Immature natural killer cell (primary cell): ENCODE measurements at places on chromosomes 3 and 15.

DNA sequence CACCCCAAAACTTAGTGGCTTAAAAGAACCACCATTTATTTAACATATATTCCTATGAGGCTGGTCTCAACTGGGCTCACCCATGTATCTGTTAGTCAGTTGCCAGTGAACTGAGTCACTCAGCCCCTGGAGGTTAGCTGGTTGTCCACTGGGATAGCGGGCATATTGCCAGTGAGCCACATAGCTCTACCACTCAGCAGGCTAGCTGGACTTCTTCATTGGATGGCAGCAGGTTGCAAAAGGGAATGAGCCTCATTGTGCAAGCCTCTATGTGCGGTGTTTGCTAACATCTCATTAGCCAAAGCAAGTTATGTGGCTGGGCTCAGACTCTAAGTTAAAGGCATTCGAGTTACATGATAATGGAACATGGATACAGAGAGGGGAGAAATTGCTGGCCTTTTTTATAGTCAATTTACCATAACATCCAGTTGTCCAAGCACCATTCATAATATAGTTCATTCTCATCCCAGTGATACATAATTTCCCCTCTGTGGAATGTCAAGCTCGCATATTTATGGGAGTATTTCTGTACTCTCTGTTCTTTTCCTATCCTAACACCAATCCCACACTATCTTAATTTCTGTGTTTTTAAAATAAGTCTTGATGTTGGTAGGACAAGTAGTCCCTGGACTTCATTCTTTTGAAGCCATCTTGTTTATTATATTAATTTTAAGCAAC, 8.7 kb downstream of the BTD start:
- no peaks in the 10 kb centered on the region for H3K27me3 ChIP-seq
- H3K27ac ChIP-seq = no peak overlapping the region
- no peak for DNase-seq
- peaks cover 7% of the 10 kb centered on the region for H3K36me3 ChIP-seq

DNA sequence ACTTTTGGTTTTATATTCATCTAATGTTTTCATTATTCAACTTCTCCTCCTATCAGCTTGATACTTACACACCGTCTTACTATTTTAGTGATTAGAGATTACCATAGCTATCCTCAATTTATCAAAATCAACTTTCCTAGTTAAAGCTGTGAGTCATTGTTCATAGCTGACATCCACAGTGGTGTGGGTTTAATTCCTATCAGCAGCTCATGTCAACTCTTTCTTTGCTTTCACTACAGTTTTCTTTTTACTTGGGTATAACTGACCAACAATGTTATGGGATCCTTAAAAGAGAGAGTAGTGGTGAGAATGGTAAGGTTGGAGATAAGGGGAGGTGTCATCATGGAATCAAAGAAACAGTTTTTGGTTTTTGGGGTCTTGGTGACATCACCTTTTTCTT, 112.7 kb downstream of the NFKBIZ start:
- no peak for DNase-seq
- no peaks in the 10 kb centered on the region for H3K36me3 ChIP-seq
- H3K4me1 ChIP-seq = no peaks in the 10 kb centered on the region
- peaks cover 2% of the 10 kb centered on the region for H3K27me3 ChIP-seq
- no peak overlapping the region for H3K27ac ChIP-seq

- H3K4me1 ChIP-seq = no peaks in the 10 kb centered on the region
- H3K27me3 ChIP-seq = no peaks in the 10 kb centered on the region
- DNase-seq = no peak
- H3K27ac ChIP-seq = no peak overlapping the region
Measured at GRCh38 chr3:77816366-77816765, 776.5 kb downstream of the ROBO2 start.

- H3K27ac ChIP-seq = no peak overlapping the region
- no peak for DNase-seq
- H3K27me3 ChIP-seq = no peaks in the 10 kb centered on the region
- no peaks in the 10 kb centered on the region for H3K36me3 ChIP-seq
Measured at GRCh38 chr3:65201926-65202325, 514.1 kb upstream of the ADAMTS9 start.

DNA sequence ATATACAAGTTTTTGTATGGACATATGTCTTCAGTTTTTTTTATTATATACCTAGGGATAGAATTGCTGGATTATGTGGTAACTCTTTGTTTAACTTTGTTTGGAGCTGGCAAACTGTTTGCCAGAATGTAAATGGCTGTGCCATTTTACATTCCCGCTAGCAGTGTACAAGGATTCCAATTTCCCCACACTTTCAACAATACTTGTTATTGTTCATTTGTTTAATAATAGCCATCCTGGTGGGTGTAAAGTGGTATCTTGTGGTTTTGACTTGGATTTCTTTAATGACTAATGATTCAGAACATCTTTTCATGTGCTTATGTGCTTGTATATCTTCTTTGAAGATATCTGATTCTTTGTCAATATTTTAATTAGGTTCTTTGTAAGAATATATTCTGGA, 64.4 kb downstream of the ZNF609 start:
- H3K27ac ChIP-seq = no peak overlapping the region
- no peaks in the 10 kb centered on the region for H3K36me3 ChIP-seq
- DNase-seq = no peak
- H3K4me1 ChIP-seq = peaks cover 31% of the 10 kb centered on the region
- H3K4me3 ChIP-seq = no peak overlapping the region

GRCh38 chr3:13433912-13434311, 13.8 kb upstream of the NUP210 start:
- no peak overlapping the region for H3K27ac ChIP-seq
- H3K36me3 ChIP-seq = no peaks in the 10 kb centered on the region
- no peaks in the 10 kb centered on the region for H3K4me1 ChIP-seq
- peaks cover 4% of the 10 kb centered on the region for H3K27me3 ChIP-seq
- H3K4me3 ChIP-seq = no peak overlapping the region
- DNase-seq = no peak

DNA sequence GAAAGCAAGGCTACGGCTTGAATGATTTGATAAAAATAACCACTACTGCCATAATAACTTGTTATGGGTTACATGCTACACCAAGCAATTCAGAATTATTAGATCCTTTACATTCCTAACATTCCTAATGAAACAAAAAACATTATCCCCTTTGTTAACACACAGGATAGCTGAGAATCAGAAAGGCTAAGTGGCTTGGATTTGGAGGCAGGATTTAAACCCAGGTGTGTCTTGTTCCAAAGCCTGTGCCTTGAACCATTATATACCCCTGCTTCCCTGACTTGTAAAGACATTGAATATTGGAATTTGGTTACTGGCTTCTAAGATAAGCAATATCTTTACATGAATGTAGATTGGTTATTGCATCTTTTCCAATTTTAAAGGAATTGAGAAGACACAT, 417.1 kb upstream of the GOLIM4 start:
- no peak overlapping the region for H3K4me3 ChIP-seq
- no peaks in the 10 kb centered on the region for H3K4me1 ChIP-seq
- no peaks in the 10 kb centered on the region for H3K36me3 ChIP-seq
- DNase-seq = no peak
- H3K27me3 ChIP-seq = no peaks in the 10 kb centered on the region
